IMR-90 (cell line): ENCODE measurements at places on chromosomes 16 and 17. TPM values are rescaled to one million over a fixed set of nuclear protein-coding genes. Genes with fewer than 3 reads are reported as not detected.

TBX2 gene
- 20.1 and 23.6 TPM in 2 replicates for total RNA-seq

DNA sequence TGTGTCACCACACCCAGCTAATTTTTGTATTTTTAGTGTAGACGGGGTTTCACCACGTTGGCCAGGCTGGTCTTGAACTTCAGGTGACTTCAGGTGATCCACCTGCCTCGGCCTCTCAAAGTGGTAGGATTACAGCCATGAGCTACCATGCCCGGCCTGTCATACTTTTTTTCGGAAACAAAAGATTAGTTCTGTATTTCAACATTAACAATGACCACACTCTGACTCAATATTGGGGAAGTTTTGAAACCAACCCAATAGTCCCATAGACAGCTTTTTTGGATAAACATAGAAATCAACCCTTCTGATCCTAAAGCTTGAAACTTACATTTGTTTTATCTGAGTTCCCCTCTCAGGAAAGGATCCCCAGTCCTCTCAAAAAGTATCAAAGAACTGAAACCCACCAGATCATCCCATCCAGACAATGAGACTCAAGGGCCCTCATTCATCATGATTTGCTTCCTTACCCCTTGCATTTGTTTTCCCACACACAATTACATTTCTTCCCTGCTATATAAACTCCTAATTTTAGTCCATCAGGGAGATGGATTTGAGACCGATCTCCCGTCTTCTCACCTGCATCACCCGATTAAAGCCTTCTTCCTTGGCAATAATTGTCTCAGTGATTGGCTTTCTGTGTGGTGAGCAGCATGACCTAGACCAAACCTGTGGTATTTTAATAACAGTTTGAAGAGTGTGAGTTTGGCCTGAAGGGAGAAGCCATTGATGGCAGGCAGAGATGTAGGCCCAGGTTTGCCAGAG is 7.2 kb upstream of the AGRP start:
- DNase-seq = peak; percentile 72

COG8 gene
- total RNA-seq = 19.4 and 26.2 TPM in 2 replicates

DNA sequence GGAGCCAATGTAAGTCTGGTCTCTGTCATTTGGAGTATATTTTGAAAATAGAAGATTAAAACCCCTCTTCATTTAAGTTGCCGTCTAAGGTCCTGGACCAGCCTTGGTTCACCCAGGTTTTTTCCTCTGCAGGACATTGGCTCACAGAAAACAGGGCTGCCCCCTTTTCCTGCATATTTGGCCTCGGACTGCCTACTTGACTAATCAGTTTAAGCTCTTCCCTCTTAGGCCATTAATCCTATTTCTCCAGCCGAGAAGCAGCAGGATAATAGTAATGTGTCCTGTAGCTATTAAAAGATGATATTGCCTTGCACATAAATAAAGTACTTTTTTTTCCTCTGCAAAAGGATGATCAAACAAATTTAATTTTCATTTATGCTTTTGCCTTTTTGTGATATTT is 52.1 kb downstream of the PRKCA start:
- DNase-seq = no peak

- no peak for DNase-seq
Observed at GRCh38 chr16:87851601-87852000, 17.7 kb downstream of the SLC7A5 start.

DNA sequence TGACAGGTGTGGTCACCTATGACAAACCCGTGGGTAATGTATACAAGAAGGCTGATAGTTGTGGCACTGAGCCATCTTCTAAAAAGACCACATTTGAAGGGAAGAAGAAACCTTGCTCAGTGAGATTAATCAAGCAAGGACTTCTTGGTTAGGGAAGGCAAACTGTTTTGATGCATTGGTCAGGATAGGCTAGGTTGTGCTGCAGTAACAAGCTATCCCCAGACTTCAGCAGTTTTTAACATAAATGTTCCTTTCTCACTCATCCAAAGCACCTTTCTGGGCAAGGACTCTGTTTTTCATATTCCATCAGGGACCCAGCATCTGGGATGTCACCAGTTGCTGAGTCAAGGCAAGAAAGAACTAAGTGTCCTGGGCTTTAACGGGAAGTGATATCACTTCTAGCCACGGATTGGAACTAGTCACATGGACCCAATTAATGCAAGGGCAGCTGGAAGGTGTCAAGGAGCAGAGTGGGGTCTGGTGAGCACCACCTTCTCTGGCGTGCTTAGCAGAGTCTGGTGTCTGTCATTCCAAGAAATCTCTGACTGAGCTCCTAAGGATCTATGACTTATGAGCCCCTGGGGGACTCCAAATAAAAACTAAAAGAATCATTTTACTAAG is 52.0 kb upstream of the CCL2 start:
- DNase-seq = no peak

GRCh38 chr17:42698736-42699414 is 16.5 kb downstream of the CNTNAP1 start:
- DNase-seq = peak; percentile 87

- no peak for DNase-seq
Observed at GRCh38 chr17:7703584-7704479, 1.2 kb upstream of the EFNB3 start.

GRCh38 chr17:17725011-17725751 is 43.9 kb downstream of the RAI1 start:
- no peak for DNase-seq

KRT33B gene
- total RNA-seq = 0.18 and 0.28 TPM in 2 replicates

DNA sequence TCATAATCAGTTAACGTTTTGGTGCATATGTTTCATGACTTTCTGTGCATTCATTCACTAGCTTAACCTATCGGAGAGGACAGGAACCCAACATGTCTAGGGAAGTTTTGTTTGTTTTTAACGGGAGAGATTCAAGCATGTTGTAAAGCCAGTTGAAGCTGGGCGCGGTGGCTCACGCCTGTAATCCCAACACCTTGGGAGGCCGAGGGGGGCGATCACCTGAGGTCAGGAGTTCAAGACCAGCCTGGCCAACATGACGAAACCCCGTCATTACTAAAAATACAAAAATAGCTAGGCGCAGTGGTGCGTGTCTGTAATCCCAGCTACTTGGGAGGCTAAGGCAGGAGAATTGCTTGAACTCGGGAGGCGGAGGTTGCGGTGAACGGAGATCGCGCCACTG is 1.4 kb upstream of the TNRC6A start:
- DNase-seq = no peak

DNA sequence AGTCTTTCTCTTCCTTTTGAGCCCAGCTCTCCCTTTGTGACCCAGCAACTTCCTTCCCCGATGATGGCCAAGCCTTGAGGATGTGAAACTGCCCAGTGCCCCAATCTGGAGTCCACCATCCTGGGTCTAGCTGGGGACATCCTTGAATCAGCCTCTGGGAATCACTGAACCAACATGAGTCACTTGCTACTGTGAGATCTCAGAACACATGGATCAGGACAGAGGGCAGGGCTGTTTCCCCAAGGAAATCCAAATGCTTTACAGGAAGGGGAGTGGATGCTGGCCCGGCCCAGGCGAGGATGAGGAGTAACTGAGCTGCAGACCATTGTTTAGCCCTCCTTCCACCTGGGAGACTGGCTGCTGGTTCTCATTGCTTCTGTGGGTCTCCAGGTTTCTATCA is 547.6 kb downstream of the WWOX start:
- DNase-seq = no peak

DNA sequence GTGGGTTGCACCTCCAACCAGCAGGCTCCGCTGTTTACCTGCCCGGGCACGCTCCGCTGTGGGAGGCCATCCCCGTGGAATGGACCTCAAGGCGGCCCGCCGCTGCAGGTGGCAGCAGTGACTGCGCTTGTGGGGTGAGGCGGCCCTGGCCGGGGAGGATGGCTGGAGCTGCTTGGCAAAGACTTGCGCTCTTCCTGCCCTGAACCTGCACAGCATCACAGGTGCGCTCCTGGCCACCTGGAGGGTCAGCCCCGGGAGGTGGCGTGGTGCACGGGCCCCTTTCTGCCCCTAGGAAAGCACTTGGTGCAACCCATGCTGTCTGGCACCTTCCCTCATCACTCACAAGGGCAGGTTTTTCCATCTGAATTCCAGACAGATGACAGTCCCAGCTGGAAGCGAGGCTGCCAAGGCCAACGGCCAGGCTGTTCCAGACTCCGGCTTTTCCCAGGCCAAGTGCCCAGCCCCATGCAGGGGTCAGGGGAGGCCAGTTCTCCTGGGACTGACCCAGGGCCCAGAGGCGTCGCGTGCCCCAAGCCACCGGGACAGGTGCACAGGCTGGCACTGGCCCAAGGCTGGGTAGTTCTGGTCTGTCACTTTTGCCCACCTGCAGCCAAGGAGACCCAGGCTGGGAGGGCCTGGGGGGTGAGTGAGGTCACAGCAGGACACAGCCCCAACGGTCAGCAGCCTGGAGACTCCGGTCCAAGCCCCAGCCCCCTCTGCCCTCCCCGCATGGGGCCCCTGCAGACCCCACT is 13.3 kb downstream of the UTS2R start:
- peak; percentile 41 for DNase-seq

GRCh38 chr17:52276381-52277008 is 118.0 kb upstream of the CA10 start:
- DNase-seq = no peak

DNA sequence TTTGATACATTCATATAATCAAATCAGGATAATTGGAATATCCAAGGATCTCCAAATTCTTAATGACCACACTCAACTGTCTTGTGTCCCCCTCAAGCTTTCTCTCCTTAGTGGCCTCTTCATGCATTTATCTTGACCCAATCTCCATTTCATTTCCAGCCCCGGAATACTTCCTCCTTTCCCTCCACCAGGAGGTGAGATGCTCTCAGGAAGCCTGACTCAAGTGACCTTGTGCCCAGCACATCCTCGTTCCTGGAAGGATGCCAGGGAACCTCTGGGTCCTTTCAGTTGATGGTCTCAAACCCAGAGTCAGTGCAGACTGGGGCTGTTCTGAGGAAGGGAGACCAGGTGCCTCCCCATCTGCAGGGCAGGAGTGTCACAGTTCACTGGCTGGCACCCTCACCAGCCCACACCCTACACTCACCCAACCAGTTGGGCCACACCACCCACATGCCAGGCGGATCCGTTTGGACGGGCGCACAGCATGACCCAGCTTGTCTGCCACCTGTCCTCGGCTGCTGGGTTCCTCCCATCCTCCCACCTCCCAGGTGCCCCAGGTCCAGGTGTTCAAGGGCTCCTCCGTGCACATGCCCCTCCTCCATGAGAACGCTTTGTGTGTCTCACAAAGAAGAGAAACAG is 14.0 kb upstream of the EMP2 start:
- DNase-seq = no peak

DNA sequence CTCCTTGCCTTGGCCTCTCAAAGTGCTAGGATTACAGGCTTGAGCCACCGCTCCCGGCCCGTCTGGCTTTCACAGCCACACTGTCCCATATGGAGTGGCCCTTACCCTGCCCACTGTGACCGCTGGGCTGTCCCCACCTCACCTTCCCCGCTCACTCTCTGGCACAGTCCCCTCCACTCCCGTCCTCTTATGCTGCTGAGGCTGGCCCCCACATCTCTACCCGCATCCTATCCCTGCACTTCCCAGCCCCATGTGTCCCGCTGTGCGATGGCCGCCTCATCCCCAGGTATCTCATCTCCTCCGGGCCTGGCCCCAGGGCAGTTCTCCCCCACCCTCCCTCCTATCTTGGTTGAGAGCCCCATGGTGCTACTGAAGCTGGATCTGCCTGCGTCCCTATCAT is 93.2 kb downstream of the PGS1 start:
- no peak for DNase-seq

DNA sequence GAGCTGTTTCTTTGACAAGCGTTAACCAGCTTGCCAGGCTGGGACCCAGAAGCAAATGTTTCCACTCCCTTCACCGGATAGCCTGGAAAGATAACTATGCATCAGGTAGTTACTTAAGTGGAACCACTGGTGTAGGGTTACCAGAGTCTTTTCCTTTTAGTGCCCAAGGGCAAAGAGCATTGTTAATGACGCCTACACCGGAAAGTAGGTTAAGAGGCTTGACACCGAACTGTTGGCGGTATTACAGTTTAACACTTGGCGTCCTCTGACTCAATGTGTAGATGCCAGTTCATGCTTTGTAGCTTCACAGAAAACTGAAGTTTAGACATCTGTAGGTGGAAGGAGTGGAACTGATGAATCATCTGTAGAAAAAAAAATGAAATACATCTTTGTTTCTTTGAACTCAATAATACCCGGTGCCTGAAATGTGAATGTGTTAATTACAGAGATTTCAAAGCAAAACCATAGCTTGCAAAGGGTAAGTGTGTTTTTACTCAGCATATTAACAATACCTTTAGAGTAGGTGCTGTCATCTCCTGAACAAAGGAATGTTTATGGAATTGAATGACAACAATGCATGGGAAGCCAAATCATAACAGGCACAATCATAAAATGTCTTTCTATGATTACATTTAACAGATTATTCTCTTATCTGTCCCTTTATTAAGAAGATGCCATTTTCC is 426.7 kb upstream of the SALL1 start:
- DNase-seq = peak; percentile 15

DNA sequence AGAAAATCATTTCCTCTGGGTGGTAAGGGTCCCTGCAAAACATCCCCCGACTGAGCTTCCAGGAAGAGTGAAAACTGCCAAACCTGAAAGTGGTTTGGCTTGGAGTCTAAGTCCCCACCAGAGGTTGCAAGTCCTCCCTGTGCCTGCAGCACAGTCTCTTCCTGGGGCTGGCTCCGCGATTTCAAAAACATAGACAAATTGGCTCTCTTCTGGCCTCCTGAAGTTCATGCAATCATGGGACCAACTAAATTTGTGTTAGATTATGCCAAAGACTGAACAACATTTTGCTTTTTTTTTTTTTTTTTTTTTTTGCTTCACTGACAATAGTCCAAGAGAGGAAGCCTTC is 447.9 kb downstream of the CA10 start:
- DNase-seq = no peak

ODAD4 gene
- total RNA-seq = 0.54 and 0.56 TPM in 2 replicates

DNA sequence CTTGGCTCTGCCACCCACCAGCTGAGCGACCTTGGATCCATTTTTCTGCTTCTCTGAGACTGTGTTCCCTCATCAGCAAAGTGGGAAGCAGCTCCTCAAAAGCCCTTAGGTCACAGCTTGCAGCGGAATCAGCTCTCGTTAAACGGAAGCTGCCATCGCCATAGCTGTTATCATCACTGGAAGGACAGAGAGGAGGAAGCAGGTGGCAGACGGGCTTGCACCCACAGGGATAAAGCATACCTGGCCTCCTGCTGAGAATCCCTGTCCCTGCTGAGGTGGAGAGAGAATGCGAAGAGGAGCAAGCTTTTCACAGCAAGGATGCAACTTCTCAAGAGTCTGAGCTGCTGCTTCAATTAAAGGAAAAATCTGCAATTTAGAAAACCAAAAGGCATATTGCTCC is 106.6 kb downstream of the CLEC16A start:
- no peak for DNase-seq

DNA sequence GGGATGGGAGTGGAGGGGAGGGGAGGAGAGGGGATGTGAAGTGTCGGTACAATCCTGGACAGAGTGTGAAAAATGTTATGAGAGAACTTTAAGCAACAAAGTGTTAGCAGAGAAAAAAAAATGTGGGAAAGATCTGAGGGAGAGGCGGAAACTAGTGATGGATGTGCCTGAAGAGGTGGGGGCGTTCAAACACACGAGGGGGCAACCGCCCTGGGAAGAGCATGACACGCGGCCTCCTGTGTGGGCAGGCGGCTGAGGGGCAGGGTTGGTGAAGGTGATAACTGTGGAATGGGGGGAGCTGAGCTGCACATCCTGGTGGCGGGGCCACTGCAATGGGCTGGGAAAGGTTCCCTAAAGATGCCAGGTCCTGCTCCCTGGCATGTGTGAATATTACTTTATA is 30.1 kb downstream of the IFT140 start:
- DNase-seq = no peak

- DNase-seq = no peak
Observed at GRCh38 chr16:27436065-27436464, 34.1 kb downstream of the IL21R start.

CDH5 gene
- not detected in 2 replicates for total RNA-seq

CTRB2 gene
- not detected in 2 replicates for total RNA-seq

SNAI3 gene
- not detected in 2 replicates for total RNA-seq

ASPHD1 gene
- 4.1 and 4.2 TPM in 2 replicates for total RNA-seq
